Stimulated activated CD8-positive, alpha-beta memory T cell treated with anti-CD3 and anti-CD28 coated beads, Interleukin-4, amount 100 ng/mL, for 1 hour (primary cell): ENCODE measurements at places on chromosomes 11 and 22.

GRCh38 chr11:33747979-33748378 is 11.8 kb upstream of the CD59 start:
- DNase-seq = no peak

- no peak for DNase-seq
Observed at GRCh38 chr11:61473370-61474012, 35.1 kb upstream of the LRRC10B start.

DNA sequence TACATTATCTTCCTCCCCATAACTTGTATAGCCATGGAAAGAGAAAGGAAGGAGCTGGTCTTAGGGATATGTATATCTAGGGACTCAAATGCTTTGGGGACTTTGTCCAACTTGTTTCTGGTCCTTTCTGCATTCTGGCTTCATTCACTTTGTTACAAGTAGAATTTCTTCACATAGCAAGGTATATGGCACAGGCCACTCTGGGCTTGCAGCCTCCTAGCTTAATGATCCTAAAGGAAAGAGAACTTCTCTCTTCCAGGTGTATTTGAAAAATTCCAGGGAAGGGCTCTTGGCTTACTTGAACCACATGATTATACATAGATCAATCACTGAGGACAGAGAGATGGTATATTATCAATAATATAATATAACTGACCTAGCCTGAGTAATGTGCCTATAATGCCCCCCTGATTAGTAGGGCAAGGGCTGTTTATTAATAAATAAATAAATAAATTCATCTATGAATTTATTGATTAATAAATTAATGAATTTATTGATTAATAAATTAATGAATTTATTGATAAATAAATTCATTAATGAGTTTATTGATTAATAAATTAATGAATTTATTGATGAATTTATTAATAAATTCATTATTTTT is 48.2 kb upstream of the CEP295 start:
- no peak for DNase-seq

DNA sequence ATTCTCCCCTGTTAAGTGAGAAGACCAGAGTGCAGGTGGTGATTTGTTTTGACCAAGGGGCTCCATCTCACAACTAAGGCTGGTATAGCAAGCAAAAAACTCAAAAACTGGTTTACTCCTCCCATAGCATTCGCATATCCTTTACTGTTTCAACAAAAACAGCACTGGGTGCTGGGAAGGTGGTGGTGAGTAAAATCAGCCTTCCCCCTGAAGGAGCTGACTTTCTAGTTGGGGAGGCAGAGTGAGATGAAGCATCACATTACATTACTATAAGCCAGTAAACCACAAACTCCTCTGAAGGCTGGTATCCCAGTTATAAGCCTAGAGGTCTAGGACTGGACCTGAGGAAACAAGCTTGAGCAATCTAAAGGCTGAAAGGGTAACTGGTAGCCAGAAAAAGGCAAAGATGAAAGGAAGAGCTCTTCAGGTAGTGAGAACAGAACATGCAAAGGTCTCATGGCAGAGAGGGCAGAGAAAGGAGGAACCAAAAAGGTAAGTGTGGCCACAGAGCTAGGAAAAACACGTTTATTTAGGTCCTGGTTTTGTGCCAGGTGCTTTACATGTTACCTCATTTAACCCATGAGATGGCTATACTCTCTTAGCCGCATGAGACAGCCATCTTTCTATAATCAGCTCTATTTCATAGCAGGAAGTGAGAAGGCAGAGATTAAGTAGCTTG is 22.3 kb downstream of the TMEM123 start:
- DNase-seq = no peak

GRCh38 chr11:9057888-9058287 is 33.5 kb downstream of the SCUBE2 start:
- no peak for DNase-seq

DNA sequence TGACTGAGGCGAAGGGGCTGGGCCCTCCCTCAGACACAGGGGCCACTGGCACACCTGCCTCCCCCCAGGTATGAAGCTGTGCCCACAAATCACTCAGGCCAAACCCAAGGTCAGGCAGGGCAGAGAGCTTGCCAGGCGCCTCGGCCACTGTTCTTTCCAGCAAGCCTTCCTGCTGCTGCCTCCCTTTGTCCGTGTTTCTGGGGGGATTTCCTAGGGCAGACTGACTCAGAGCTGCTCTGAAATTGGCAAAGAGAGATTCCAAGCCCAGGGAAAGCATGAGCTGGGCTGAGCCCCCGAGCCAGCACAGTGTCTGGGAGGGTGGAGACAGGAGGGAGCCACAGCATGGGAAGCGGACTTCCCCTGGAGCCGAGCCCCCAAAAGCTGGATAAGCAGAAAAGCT is 33.2 kb downstream of the PPP2R1B start:
- no peak for DNase-seq

DNA sequence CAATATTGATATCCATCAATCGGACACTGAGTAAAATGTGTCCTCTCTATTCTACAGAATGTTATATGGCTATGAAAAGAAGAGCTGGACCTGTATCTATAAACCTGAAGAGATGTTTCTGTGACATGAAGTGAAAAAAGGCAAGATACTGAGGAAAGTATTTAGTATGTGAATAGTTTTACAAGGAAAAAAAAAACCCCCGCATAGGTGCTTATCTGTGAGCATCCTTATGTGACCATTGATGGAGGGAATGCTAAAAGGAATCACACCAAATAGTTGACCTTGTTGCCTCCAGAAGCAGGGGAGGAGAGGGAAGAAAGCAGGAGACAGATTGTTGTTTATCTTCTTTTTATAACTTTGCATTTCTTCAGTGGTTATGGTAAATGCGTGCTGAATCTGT is 661 bp upstream of the PRG2 start:
- no peak for DNase-seq

- no peak for DNase-seq
Observed at GRCh38 chr22:33785283-33785968, 134.8 kb downstream of the LARGE1 start.

DNA sequence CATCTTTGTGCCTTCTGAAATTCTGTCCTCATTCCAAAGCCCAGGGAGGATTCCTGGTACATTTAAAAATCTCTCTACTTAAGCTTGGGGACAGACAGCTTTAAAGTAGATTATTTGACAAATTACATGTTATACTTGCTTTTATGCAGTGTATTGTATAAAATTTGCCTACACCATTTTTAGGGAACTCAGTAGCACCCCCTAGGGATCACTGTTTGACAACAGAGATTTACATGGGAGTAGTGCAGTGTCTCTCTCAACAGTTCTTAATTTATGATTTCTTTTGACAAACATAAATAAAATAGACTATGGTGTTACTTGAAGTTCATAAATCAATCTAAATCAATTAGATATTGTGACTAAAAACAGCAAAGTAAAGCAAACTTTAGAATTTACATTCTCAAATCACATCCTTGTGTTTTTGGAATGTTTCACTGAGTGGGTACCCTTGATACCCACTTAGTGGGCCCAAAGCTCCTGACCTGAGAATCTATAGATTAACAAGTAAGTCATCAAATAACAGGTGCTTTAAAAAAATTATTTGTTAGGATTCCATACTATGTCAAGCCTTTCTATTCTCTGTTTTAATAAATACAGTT is 428.8 kb downstream of the DYNC2H1 start:
- DNase-seq = no peak

GRCh38 chr11:3969613-3970012 is 114.1 kb downstream of the STIM1 start:
- no peak for DNase-seq

DNA sequence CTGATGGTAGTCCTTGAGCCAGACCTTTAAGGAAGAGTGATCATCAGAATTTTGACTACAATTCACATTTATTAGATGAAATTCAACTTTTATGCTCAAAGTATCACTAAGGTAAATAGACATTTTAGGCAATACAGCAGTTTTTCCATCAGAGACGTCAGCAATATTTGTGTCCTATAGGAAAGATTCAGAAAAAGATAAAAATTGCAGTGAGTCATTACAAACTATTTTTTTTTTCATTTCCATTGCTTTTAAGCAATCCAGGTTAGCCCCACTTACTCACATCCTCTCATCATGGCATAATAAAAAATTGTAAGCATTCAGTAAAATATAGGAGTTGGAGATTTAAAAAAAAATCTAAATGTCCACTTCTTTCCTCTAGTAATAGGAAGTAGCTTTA is 46.9 kb downstream of the MSANTD4 start:
- DNase-seq = no peak

DNA sequence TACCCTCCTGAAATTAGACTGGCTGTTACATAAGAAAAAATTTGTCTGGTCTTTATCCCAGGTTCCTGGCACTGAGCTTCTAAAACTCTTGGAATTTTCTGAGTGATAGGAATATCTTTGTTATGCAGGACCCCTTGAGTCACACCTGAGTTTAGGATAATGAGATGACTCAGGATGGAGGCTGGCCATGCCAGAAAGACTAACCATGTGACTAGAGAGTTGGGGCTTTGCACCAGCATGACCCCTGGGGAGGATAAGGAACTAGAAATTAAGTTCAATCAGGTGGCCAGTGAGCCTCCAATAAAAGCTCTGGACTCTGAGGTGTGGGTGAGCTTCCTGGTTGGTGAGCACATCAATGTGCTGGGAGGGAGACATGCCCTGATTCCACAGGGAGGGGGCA is 88.1 kb downstream of the XRRA1 start:
- DNase-seq = no peak

DNA sequence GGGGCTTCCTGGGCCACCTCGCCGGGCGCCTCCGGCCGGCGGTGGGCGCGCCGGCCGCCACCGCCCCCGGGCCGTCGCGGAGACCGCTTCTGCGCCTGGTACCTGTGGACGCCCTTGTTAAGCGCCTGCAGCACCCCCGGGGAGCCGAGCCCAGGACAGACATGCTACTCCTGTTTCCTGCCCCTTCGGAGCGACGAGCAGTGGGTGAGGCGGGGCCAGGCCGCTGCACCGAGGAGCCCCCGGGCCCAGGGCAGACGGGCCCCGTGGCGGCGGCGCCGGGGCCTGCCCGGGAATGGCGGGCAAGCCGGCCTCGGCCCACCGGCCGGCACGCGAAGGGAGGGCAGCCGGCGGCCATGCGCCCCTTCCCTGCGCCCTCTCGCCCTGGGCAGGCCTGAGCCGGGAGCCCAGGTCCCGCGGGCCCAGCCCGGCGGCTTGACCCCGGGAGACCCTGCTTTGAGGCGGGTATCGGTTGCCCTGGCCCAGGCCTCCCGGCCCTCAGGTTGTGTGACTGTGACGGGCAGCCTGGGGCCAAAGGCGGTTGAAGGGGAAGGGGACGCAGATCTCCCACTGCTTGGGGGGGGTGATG is 789 bp upstream of the KDM2A start:
- DNase-seq = no peak

GRCh38 chr11:89182773-89183518 is 5.3 kb downstream of the TYR start:
- DNase-seq = no peak

DNA sequence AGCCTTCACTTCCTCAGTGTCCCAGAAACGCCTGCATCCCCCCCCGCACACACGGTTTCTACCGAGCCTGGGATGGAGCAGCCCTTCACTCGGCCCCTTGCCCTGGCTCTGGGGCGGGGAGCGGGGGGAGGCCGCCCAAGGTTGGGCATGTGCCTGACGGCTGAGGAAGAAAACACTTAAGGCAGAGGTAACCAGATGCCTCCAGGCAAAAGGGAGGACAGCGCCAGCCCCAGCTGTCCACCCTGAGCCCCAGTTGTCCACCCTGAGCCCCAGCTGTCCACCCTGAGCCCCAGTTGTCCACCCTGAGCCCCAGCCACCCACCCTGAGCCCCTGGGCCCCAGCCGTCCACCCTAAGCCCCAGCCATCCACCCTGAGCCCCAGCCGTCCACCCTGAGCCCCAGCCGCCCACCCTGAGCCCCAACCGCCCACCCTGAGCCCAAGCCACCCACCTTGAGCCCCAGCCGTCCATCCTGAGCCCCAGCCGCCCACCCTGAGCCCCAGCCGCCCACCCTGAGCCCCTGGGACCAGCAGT is 3.8 kb upstream of the TTLL8 start:
- no peak for DNase-seq

DNA sequence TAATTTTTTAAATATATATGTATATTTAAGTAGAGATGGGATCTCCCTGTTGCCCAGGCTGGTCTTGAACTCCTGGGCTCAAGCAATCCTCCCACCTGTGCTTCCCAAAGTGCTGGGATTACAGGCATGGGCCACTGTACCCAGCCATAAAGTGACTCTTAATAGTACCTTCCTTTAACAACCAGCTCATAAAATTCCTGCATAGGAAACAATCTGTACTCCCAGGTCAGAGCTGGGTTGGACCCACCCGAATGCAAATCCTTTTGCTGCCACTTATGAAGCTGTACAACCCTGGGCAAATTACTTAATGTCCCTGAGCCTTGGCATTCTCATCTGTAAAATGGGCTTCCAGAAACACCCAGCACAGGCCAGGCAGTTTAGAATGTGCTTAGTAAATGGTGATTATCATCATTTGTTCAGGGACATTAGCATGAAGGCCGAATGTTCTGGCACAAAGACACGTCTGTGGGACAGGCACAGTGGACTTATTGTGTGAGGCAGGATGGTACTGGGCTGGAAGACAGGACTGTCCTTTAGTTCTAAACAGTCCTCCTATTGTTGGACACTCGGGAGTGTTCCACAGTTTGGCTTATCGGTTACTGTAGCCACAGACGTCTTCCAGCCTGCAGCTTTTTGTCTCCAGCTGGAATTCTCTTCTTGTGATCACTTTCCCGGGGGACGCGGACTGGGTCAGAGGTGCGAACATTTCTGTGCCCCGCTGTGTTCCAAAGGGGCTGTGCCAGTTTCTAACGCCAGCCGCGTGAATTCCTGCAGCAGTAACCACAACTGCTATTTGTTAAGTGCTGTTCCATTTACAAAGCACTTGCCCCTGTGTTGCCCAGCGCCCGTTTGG is 6.0 kb downstream of the PDXP start:
- no peak for DNase-seq

DNA sequence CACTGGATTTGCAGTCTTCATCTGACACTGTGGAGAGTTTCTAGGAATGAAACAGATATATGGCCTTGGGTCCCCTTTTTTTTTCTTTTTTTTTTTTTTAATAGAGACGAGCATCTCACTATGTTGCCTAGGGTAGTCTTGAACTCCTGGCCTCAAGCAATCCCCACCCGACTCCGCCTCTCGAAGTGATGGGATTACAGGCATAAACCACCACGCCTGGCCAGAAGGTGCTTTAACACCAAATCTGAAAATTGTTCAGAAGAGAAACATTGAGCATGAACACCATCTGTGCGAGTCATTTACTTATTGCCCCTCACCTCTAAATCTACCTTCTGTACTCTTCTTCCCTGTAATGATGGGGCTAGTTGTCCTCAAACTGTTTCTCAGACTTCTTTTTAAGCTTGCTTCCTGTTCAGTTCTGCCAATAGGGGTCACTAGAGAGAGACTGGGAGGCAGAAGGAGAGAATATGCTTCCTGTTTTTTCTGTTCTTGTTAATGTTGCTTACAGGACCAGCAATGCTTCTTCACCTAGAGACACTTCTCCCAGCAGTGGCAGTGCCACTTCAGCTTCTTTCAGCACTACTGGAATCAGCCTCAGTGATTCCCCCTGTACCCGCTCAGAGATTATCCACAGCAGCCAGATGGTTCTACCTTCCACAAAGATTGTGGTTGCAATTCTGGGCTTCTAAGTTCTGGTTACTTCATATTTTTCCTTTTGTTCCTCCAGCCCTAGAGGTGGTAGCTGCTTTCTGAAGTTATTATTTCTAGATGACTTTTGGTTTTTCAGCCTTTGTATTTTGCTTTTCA is 20.8 kb upstream of the ZBED5 start:
- DNase-seq = no peak

GRCh38 chr11:70054004-70054403 is 24.1 kb upstream of the ANO1 start:
- DNase-seq = no peak

GRCh38 chr11:2380807-2381350 is 3.8 kb downstream of the CD81 start:
- DNase-seq = no peak
